ENCODE measurements at places on chromosomes 7 and 10. TPM values are rescaled to one million over a fixed set of nuclear protein-coding genes. Genes with fewer than 3 reads are reported as not detected.

The SLC16A9 gene
- 0.73 TPM for total RNA-seq

The HMX3 gene
- total RNA-seq = not detected

The FAM131B gene
- total RNA-seq = 2.4 TPM

The IGF2BP3 gene
- not detected for total RNA-seq

The TCF7L2 gene
- total RNA-seq = 21.8 TPM

The BAG3 gene
- 80.4 TPM for total RNA-seq

The ZNF503 gene
- total RNA-seq = 83.7 TPM

The SPDYE16 gene
- 0.94 TPM for total RNA-seq

The SPDYE6 gene
- total RNA-seq = not detected

The PPP3CB gene
- total RNA-seq = 74.1 TPM

The TCERG1L gene
- total RNA-seq = not detected

The AKR1C1 gene
- 279 TPM for total RNA-seq

The OR2A42 gene
- total RNA-seq = not detected

The CLDN12 gene
- 30.3 TPM for total RNA-seq

The PARD3 gene
- 115 TPM for total RNA-seq

The TDRD1 gene
- total RNA-seq = not detected

The LRRD1 gene
- total RNA-seq = not detected

The GSTO2 gene
- total RNA-seq = 0.27 TPM

The TSPAN12 gene
- 25.3 TPM for total RNA-seq

The AKR1D1 gene
- total RNA-seq = not detected

The CTNNA3 gene
- 5.1 TPM for total RNA-seq

The NPSR1 gene
- total RNA-seq = not detected

The UCMA gene
- not detected for total RNA-seq

The TMEM176A gene
- 26.1 TPM for total RNA-seq

The COX15 gene
- total RNA-seq = 32.6 TPM

The MKX gene
- 39.5 TPM for total RNA-seq

The A1CF gene
- not detected for total RNA-seq

The RTKN2 gene
- not detected for total RNA-seq

The COL28A1 gene
- 20.7 TPM for total RNA-seq

The TMEM184A gene
- 1.5 TPM for total RNA-seq

The TPST1 gene
- 25.3 TPM for total RNA-seq

The ZNF107 gene
- 4.4 TPM for total RNA-seq

The LRRC4 gene
- total RNA-seq = not detected

The PIP gene
- 6.8 TPM for total RNA-seq

The FAM25G gene
- not detected for total RNA-seq

The CALHM1 gene
- not detected for total RNA-seq

The CPA2 gene
- total RNA-seq = not detected

The SFMBT2 gene
- 9.3 TPM for total RNA-seq

The HOXA2 gene
- total RNA-seq = 4.6 TPM

The FAM25A gene
- not detected for total RNA-seq

The TAS2R4 gene
- total RNA-seq = 0.67 TPM

The ACTA2 gene
- 8,028 TPM for total RNA-seq

The ZCWPW1 gene
- total RNA-seq = 6.3 TPM

The DPYSL4 gene
- 2.6 TPM for total RNA-seq

The MYL10 gene
- not detected for total RNA-seq

The RSPH10B2 gene
- 0.15 TPM for total RNA-seq

The COBL gene
- 17.2 TPM for total RNA-seq

The SPACDR gene
- total RNA-seq = not detected

The USP54 gene
- total RNA-seq = 61.5 TPM

The DGKI gene
- 0.27 TPM for total RNA-seq

The SPAM1 gene
- total RNA-seq = not detected
